Psoas muscle (tissue), 8 donors: ENCODE measurements at places on chromosomes 1 and 21.

DNA sequence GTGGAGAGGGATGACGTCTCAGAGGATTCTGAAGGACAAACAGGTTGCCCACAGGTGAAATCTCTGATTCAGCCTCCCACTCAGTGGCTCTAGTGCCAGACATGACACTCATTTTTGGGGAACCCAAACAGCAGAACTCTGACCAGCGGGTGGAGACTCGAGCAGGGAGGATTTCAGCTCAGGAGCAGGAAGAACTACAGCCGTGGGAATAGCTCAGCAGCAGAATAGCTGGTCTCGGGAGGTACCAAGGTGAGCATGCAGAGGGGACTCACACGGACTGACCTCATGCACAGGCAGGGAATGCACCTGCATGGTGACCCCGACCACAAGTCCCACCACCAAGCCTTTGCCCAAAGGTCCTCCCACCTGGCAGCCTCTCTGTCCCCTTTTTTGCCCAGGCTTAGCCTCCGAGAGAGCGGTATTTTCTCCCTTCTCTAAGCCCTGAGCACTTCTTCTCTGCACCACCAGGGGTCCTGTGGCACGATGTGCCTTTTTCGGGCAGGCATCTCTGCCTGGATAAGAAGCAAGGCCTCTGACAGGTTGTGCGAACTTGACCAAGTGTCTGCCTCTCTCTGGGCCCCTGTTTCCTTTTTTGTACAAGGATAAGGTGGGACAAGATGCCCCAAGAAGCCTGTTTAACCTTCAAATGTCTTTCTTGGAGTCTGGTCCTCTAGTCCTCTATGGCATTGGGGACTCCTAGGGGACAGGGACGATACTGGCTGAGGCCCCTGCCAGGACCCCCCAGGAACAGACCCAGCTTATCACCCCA is 8.8 kb upstream of the FGR start:
- H3K27me3 ChIP-seq, result no peaks in the 10 kb centered on the region
- peaks cover 8% of the 10 kb centered on the region for H3K4me1 ChIP-seq
- DNase-seq, result peak; percentile 71
- H3K4me3 ChIP-seq, result no peak overlapping the region
- H3K36me3 ChIP-seq, result no peaks in the 10 kb centered on the region

GRCh38 chr1:245605480-245606156 is 450.8 kb downstream of the KIF26B start:
- no peak for DNase-seq
- no peak overlapping the region for H3K4me3 ChIP-seq
- no peaks in the 10 kb centered on the region for H3K4me1 ChIP-seq
- H3K36me3 ChIP-seq, result no peaks in the 10 kb centered on the region
- H3K27ac ChIP-seq, result no peak overlapping the region

GRCh38 chr21:27571706-27572105 is 604.8 kb upstream of the ADAMTS5 start:
- no peak overlapping the region for H3K4me3 ChIP-seq
- DNase-seq, result no peak
- H3K4me1 ChIP-seq, result peaks cover 18% of the 10 kb centered on the region

DNA sequence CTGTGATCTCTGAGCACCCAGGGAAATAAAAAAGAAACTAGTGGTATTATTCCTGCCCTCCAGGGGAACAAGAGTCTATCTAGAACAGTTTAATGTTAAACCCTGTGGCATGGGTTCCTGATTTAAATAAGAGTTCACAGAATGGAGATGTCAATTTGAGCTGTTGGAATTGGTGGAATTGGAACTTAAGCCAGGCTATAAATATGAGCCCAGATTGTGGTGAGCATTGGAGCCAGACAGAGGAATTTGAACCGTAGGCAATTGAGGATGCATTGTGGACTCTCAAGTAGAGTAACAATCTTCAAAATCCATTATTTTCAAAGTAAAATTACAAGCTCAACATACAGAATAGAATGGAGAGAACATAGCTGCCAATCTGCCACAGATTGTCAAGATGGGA is 98.2 kb downstream of the NEK7 start:
- no peak for DNase-seq
- no peak overlapping the region for H3K4me3 ChIP-seq
- H3K36me3 ChIP-seq, result no peaks in the 10 kb centered on the region
- peaks cover 26% of the 10 kb centered on the region for H3K4me1 ChIP-seq
- no peaks in the 10 kb centered on the region for H3K27me3 ChIP-seq

DNA sequence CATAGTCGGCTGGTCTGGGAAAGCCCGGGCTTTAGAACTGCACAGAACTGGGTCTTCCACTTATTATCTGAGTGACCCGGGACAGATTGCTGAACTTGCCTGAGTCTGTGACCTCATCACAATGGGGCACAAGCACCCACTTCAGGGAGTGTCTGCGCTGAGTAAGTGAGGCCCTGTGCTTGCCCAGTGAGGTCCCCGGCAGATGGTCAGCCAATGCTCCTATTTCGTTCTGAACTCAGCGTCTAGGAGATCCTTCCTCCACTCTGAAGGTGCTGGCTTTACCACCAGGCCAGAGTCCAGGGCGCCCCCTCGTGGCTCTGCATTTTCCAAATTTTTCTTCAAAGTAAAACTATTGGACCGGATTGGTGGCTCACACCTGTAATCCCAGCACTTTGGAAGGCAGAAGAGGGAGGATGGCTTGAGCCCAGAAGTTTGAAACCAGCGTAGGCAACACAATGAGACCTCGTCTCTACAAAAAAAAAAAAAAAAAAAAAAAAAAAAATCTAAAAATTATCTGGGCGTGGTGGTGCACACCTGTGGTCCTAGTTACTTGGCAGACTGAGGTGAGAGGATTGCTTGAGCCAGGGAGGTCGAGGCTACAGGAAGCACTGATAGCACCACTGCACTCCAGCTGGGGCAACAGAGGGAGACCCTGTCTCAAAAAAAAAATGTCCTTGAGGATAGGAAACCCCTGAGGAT is 61.7 kb downstream of the FCRL5 start:
- peak; percentile 59 for DNase-seq
- no peaks in the 10 kb centered on the region for H3K36me3 ChIP-seq
- H3K4me1 ChIP-seq, result no peaks in the 10 kb centered on the region
- no peaks in the 10 kb centered on the region for H3K27me3 ChIP-seq
- no peak overlapping the region for H3K4me3 ChIP-seq
- H3K27ac ChIP-seq, result no peak overlapping the region

DNA sequence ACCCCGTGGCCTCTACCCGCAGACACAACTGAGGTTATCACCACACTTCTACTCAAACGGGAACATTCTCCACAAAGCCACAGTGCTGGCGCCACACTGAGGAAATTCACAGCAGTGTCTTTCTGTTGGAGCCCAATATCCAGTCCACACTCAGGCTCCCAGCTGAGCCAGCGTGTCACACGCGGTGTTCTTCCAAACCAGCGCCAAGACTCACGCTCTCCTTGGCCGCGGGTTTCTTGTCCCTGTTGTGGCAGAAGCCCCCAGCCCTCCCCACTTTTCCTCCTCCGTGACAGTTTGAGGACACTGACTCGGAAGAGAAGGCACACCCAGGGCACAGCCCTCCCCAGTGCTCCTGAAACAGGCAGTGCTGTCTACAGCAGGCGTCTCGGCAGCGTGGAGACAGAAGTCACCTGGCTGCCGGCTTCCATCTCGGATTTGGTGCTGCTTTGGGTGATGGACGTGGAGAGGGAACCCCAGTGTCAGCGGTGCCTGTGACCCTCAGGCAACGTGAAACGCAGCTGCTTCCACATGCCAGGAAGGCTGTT is 35.4 kb upstream of the AGPAT3 start:
- H3K27me3 ChIP-seq, result no peaks in the 10 kb centered on the region
- DNase-seq, result no peak
- no peaks in the 10 kb centered on the region for H3K36me3 ChIP-seq
- H3K27ac ChIP-seq, result no peak overlapping the region
- H3K4me1 ChIP-seq, result peaks cover 13% of the 10 kb centered on the region

DNA sequence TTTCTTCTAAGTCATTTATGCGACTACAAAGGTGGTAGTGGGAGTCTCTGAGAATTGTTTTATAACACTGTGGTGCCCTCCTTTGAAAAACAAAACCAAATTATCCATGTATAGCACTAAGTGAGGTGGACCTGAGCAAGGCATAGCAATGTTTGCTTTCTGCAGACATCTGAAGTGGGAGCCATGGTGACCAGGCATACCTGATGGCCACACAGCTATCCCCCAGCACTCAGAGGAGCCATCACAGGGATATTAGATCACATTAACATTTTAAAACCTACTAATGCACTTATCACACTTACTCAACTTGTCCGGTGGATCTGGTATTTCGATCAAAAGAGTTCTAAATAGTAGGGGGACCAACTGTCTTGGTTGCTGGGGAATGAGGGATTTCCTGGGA is 24.8 kb upstream of the AVPR1B start:
- DNase-seq, result no peak
- no peak overlapping the region for H3K4me3 ChIP-seq
- H3K4me1 ChIP-seq, result no peaks in the 10 kb centered on the region

DNA sequence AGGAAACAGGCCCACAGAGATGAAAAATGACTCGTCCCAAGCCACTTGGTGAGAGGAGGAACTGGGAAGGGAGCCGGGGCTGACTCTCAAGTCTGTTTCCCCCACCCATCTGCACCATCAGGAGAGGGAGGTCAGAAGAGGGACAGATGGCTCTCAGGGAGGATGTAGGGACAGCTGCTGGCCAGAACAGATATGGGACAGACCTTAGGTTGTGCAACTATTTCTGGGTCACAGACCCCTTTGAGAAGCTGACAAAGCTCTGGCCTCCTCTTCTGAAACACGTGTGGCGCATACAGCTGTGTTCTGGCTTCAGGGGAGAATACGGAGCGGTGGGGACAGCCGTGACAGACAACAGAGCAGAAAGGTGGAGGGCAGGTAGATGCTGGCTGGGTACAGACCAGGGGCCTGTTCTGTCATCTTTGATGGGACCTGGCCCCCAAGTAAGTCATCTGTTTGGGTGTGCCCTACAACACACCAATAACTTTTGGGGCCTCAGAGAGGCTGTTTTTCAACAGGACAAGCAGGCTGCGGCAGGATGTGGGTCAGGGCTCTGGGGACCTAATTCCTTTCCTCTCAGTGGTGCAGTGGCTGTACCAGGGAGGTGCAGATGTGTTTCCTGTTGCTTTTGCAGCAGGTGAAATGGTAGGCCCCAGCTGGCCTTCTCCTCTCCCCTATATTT is 7.3 kb downstream of the SH3BGRL3 start:
- H3K4me1 ChIP-seq, result peaks cover 31% of the 10 kb centered on the region
- H3K27ac ChIP-seq, result peak overlapping the region; percentile 80
- H3K36me3 ChIP-seq, result no peaks in the 10 kb centered on the region
- no peaks in the 10 kb centered on the region for H3K27me3 ChIP-seq

DNA sequence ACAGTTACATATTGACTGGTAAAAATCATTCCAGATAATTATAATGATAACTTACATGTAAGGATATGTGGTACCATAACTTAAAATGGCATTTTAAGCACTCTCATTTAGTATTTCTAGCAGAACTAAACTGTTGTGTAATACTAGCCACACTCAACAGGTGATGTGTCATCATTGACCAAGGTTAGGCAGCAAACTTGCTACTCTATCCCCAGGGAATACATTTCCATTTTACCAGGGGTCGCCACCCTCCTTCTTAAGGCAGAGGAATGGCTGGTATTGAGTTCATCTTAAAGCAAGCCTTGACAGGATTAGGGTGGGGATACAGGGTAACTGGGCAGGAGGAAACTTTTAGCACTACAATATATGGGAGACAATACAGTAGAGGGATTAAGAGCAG is 259.8 kb upstream of the CAMK1G start:
- H3K27ac ChIP-seq, result no peak overlapping the region
- H3K4me3 ChIP-seq, result no peak overlapping the region
- DNase-seq, result no peak

DNA sequence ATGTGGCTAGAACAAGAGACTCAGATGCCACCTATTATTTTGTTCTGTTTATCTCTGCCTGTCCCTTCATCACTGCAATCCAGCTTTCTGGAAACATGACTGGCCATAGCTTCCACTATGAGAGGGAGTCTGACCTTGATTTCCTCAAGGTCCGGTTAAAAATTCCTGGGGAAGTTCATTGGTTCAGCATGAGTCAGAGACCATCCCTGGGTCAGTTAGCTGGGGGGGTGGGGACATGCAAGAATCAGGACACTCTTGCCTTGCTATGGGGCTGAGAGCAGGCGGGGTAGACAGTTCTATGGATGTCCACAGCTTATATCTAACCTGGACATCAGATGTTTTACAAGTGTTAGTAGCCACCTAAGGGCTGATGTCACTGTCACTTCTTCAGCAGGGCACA is 81.1 kb downstream of the TENT5C start:
- no peak for DNase-seq
- H3K4me1 ChIP-seq, result peaks cover 43% of the 10 kb centered on the region
- no peaks in the 10 kb centered on the region for H3K36me3 ChIP-seq
- H3K27me3 ChIP-seq, result no peaks in the 10 kb centered on the region

DNA sequence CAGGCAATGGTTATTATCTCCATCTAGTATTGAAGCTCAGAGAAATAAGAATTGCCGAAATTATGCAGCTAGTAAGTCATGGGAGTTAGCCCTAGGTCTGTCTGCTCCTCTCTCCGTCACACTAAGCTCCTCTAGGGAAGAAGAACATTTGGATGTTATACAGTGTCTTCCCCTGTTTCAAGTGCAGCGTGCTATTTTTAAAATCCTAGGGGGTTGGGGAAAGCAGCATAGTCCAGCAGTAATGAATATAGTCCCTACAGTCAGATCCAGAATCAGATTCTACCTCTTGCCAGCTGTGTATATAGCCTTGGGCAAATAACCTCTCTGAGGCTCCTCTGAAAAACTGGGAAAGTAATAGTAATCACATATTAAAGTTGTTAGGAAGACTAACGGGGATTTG is 44.5 kb upstream of the OSBPL9 start:
- H3K4me1 ChIP-seq, result peaks cover 51% of the 10 kb centered on the region
- H3K36me3 ChIP-seq, result no peaks in the 10 kb centered on the region
- H3K4me3 ChIP-seq, result no peak overlapping the region
- DNase-seq, result no peak
- peak overlapping the region; percentile 32 for H3K27ac ChIP-seq

GRCh38 chr1:69519006-69519405 is 48.7 kb upstream of the LRRC7 start:
- H3K4me1 ChIP-seq, result no peaks in the 10 kb centered on the region
- H3K4me3 ChIP-seq, result no peak overlapping the region
- DNase-seq, result no peak
- no peaks in the 10 kb centered on the region for H3K27me3 ChIP-seq

DNA sequence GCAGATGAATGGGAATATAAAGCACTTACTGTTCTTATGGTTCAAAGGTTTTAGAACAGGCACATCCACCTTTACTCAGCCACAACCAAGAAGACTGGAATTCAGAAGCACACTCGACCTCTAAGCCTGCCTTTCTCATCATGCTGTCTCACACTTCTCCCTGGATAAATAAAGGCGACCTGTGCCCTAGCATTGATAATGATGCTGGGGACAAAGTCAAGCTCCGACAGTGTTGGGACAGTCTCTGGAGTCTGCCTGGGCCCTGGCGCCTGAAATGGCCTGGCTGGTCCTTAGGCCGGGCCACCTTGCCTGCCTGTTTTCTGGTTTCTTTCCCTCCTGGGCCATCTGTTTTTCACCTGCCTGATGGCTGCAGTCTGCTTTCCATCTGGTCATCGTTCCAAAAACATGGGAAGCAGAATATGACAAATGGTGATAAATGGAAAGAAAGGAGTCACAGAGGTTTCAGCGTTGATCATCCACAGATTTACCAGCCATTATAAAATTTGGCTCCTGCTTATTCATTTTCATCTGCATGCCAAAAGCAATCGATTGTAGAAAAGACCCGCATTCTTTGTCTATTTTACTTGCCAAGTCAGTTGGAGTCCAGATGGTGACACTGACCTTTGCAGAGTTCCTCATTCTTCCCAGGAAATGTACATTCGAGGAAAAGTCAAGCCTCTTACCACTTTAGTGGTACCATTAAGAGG is 91.2 kb upstream of the KCNJ15 start:
- peaks cover 8% of the 10 kb centered on the region for H3K27me3 ChIP-seq
- DNase-seq, result no peak
- no peaks in the 10 kb centered on the region for H3K4me1 ChIP-seq
- H3K27ac ChIP-seq, result no peak overlapping the region
- H3K4me3 ChIP-seq, result no peak overlapping the region

- H3K36me3 ChIP-seq, result no peaks in the 10 kb centered on the region
- no peak overlapping the region for H3K27ac ChIP-seq
- peaks cover 3% of the 10 kb centered on the region for H3K4me1 ChIP-seq
- no peak overlapping the region for H3K4me3 ChIP-seq
Measured at GRCh38 chr1:205928317-205928716, 14.9 kb downstream of the SLC26A9 start.
